KG1 (cell line): ENCODE measurements at places on chromosomes 2 and 18.

- no peak for DNase-seq
These were observed 9.4 kb downstream of the C2orf42 start for GRCh38 chr2:70181363-70181956.

GRCh38 chr2:130160131-130160530, 15.2 kb upstream of the CCDC74B start:
- DNase-seq = no peak

GRCh38 chr2:179304424-179304823, 39.8 kb upstream of the SESTD1 start:
- no peak for DNase-seq

GRCh38 chr18:21489119-21489750, 111.3 kb downstream of the ESCO1 start:
- DNase-seq = no peak

DNA sequence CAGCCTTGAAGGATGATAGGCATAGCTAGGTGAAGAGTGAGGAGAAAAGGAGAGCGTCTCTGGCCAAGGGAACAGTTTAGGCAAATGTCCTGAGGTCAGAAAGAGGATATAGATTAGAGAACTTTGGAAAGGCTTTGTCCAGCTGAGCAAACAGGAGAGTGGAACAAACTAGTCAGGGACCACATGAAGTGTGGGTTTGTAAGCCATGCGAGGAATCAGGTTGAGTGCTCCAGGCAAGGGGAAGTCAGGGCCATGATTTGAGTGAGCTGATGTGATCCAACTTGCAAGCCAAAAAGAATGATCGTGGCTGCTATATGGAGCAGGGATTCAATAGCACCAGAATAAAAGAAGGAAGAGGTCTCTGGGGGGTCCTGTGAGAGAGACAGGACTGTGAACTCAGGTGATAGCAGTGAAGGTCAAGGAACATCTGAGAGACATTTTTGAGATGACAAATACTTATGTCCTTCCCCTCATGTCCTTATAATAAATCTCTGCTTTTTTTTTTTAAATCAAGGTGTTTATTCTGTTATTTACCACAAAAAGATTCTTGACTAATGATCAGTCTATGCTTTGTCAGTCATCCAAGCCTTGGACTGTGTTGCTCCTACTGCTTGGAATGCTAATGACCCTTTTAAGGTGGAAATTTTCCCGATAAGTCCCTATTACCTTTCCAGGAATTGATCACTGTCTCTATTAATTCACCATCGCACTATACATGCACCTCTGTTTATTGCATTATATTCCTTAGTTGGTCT, 472.6 kb downstream of the TXNL1 start:
- DNase-seq = no peak

- DNase-seq = peak; percentile 8
These were observed 54.0 kb upstream of the GPR75 start for GRCh38 chr2:53913721-53914120.

GRCh38 chr2:154207288-154208047, 335.7 kb downstream of the GALNT13 start:
- DNase-seq = no peak

DNA sequence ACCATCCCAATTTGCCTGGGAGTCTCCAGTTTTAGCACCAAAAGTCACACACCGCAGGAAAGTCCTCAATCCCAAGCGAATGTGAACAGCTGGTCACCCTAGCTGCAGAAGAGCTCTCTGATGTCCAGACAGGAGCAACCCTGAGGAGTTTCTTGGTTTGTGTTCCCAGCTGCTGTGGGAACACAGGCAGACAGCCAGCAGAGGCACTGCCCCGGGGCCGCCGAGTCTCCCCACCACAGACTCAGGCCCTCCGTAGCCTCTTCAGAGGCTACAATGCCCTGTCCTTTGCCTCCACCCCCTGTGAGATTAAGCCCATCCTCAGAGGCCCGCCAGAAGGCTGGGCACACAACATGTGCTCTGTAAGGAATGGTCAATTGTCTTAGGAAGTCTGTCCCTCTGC, 111.5 kb downstream of the TTC32 start:
- DNase-seq = no peak

DNA sequence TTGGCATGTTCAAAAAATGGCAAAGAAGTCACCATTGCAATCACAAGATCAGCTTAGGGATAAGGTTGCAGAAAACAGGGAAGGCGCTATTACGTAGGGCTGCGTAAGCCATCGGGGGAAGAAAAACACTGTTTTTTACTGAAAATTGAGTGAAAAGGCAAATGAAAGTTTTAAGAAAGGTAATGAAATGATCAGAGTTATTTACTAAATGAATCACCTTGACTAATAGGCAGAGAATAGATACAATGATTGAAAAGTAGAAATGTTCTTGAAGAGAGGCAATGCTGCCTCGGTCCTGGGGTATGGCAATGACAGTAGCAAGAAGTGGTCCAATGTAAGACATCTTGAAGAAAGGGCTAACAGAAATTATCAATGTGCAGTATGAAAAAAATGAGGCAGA, 1227.8 kb upstream of the ZEB2 start:
- no peak for DNase-seq

GRCh38 chr18:38025433-38026038, 459.9 kb upstream of the CELF4 start:
- DNase-seq = no peak

- no peak for DNase-seq
These were observed 90.9 kb downstream of the ACVR1 start for GRCh38 chr2:157785200-157785599.

GRCh38 chr2:12824351-12824777, 107.6 kb downstream of the TRIB2 start:
- no peak for DNase-seq

DNA sequence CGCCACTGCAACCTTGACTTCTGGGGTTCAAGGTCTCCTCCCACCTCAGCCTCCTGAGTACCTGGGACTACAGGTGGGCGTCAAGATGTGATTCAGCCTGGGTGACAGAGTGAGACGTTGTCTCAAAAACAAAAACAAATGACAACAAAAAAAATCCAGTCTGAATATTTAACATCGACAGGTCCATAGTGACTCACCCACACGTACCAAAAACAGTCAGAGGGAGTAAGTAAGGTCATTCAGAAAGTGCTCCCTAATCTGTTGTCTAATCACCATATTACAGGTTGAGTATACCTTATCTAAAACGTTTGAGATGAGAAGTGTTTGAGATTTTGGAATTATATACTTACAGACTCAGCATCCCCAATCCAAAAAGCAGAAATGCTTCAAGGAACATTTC, 24.4 kb downstream of the SAP130 start:
- DNase-seq = no peak

GRCh38 chr2:164850235-164850634, 8.6 kb upstream of the COBLL1 start:
- DNase-seq = peak; percentile 32

DNA sequence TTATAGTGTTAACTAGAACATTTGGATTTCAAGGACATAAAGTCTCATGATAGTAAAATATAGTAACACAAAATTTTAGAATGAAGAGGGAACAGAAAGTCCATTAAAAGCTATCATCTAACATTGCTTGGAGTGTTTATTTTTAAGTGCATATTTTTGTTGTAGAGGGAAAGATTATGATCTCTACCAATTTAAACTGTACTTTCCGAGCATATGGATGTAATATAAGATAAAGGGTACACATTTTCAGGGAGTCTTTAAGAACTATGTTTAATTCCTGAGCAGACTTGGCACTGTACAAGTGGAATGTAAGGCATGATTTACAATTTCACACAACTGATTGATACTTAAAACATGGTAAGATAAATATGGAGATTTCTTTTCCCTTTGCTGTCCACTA, 34.2 kb upstream of the ZNF804A start:
- no peak for DNase-seq

GRCh38 chr2:36797324-36798070, 101.0 kb downstream of the VIT start:
- DNase-seq = no peak

DNA sequence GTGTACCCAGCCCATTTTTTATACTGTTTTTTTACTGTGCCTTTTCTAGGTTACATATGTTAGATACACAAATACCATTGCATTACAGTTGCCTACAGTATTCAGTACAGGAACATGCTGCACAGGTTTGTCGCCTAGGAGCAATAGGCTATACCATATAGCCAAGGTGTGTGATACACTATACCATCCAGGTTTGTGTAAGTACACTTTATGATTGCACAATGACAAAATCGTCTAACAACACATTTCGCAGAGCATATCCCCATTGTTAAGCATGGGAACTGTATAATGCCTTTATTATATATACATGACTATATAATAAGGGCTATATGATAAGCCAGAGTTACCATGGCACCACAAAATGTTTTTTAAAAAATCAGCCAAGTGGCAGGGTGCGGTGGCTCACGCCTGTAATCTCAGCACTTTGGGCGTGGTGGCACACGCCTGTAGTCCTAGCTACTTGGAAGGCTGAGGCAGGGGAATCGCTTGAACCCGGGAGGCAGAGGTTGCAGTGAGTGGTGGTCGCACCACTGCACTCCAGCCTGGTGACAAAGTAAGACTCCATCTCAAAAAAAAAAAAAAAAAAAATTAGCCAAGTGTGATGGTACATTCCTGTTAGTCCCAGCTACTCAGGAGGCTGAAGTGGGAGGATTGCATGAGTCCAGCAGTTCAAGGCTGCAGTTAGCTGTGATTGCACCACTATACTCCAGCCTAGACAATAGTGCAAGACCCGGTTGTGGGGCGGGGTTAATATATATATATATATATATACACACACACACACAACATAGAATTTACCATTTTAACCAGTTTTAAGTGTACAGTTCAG, 2.8 kb upstream of the CENPA start:
- no peak for DNase-seq

- no peak for DNase-seq
These were observed 30.7 kb downstream of the XRCC5 start for GRCh38 chr2:216139884-216140283.
